Activated T-cell treated with anti-CD3 and anti-CD28 coated beads, Interleukin-2, amount 50 U/mL, for 72 hours (primary cell): ENCODE measurements at places on chromosomes 6 and 20. TPM values are rescaled to one million over a fixed set of nuclear protein-coding genes. Genes with fewer than 3 reads are reported as not detected.

DNA sequence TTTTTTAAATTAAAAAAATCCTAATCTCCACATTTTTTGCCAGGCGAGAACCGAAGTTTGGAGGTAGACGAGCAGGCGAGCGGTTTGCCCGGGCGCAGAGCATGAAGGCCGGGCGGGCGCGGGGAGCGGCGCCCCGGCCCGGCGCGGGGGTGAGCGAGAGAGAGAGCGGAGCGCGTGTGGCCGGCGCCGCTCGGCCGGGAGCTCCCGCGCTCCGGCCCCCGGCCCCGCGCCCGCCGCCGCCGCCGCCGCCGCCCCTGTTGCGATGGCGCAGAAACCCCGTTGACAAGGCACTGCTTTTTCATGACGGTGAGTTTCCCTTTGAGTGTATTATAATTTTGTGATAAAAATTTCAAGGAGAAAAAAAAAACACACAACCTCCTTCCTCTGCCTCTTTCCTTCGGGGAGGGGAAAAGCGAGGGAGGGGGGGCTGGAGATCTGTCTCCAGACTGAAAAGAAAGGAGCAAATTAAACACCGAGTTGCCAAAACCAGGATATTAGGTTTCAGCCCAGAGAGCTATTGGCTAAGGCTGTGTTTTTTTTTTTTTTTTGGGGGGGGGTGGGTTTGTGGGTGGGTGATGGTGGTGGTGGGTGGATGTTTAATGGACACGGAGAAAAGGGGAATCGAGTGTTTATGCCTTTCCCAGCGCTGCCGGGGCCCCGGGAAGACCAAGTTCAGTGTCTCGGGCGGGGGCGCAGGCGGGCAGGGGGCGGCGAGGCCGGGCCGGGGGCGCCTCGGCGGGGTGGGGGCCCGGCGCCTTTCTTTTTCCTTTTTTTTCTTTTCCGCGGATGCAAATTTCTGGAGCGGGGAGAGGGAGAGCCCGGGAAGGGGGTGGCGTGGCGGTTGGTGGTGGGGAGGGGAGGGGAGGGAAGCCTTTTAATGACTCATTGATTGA is at the start of gene BICRAL:
Gene BICRAL (plus strand): TSS at position 257 of the 893 bp plus-strand sequence. CDS start 39,971 bp downstream, outside the sequence.
- peak; percentile 84 for DNase-seq

The PSORS1C2 gene
- not detected for total RNA-seq

DNA sequence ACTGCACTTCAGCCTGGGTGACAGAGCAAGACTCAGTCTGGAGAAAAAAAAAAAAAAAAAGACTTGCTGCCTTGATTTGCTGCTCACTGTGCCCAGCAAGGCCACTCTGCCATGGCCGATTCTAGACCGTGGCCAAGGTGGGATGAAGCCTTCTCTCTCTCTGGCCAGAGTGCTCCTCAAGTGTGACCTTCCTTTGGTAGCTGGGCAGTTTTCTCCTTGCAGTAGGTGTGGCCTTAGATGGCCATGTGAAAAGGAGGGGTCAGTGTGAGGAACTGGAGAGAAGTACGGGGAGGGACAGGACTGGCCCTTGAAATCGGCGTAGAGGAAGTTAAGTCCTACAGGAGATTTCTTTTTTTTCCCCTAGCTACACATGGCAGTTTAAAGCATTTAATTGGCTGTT is 272.0 kb downstream of the ARID1B start:
- DNase-seq, result no peak

DNA sequence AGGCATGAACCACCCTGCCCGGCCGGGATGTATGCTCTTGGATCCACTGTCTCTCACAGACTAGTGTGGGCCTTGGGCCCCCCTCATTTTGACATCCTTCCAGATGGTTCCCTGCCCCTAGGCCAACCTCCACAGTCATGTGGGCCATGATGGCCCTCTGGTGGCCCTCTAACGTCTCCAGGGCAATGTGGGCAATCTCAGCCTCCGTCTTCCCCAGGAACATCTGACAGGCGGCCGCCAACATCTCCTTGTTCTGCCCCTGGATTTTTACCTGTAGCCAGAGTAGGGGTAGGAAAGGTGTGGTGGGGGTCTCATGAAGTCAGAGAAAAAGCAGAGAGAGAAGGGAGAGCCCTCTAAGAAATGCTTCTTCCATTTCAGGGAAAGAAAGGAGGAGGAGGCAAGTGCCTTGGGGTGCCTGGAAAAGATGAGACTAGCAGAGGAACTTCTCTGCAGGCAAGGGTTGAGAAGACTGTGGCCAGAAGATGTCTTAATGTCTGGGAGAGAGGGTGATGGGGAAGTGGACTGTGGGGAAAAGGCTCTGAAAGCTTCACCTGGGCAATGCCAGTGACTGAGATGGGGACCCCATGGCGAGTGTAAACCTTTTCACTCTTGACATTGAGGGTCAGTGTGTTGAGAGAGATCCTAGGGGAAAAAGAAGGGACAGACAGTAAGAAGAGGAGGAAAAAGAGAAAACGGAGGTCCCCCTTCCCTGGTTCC is 1.3 kb downstream of the FLOT1 start:
- no peak for DNase-seq

- no peak for DNase-seq
Observed at GRCh38 chr6:82507112-82507511, 143.5 kb downstream of the TPBG start.

DNA sequence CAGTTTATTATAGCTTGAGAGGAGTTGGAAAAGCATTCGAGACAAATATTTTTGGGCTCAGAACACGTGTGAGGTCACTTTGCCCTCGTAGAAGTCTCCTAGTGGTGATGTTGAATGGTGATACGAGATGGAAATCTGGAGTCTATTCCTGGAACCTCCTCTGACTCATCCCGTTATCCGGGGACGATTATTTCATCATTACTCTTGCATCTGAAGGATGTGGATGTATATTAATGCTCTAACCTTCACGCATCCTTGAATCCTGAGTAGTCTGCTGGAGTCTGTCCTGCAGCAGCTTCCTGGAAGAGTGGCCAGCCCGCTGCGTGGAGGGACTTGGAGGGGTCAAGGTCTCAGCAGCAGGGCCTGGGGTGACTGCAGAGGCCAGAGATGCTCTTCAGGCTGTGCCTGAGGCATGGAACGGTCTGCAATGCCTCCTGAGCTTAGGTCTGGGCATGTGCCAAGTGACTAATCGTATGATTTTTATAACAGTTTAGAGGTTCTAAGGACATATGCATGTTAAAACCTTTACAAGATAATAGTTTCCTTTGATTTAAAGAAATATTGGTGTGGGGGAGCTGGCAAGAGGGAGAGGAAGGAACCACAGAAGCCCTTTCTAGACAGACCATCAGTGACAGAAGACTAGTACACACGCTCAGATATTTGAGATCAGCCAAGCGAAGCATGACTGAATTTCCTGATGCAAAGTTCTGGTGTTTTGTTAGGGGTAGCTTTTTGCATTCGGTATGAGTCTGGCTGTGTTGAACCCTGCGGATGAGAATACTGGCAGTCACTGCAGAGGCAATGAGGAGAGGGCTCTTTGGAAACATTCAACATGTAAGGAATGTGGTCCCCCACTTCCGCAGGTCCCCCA is 400.2 kb downstream of the QKI start:
- DNase-seq, result no peak

DNA sequence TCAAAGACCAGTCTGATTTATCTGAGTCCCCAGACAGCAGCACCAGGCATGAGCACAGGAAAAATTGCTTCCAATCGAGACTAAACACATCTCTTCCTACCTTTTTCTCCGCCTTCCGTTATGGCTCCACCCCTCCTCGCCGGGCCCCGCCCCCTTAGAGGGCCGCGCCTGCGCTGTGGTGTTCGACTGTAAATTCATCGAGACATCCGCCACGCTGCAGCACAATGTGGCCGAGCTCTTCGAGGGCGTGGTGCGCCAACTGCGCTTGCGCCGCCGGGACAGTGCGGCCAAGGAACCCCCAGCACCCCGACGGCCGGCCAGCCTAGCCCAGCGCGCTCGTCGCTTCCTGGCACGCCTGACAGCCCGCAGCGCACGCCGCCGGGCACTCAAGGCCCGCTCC is 8.9 kb downstream of the REM1 start:
- peak; percentile 22 for DNase-seq

DNA sequence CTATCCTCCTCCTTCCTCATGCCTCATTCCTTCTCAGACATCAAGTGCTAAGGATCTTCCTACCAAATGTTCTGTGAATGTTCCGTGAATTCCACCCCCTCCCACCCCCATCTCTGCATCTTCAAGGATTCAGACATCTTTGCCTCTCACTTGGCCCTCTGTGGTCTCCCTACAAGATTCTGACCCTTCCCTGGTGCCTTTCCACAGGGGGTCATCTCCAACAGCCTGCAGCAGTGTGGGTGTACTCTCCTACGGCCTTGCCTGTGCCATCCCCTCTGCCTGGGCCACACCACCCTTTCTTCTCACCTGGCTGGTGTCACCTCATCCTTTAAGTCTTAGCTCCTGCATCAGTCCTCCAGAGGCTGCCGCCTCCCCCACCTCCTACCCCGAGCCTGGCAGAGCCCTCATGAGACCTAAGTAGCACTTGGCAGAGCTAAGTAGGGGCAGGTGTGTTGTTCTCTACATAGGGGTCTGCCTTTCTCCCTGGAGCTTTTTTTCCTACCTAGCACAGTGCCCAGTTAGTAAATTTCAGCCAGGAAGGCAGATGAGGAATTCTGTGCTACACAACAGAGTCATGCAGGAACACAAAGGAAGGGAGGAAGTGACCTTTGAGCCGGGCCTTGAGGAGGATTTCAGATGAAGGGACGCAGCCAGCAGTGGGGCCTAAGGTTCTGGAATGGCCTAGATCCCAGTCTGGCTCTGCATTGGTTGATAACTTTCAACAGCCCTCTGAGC is 43.1 kb downstream of the TM9SF4 start:
- DNase-seq, result no peak
